Vein endothelial cell (primary cell): ENCODE measurements at places on chromosomes 12 and 14. TPM values are rescaled to one million over a fixed set of nuclear protein-coding genes. Genes with fewer than 3 reads are reported as not detected.

The GPX2 gene
- total RNA-seq, result not detected in 2 replicates

The TCL1B gene
- total RNA-seq, result not detected in 2 replicates

The ACTR10 gene
- total RNA-seq, result 36.6 and 51.4 TPM in 2 replicates

The DBX2 gene
- not detected in 2 replicates for total RNA-seq

The P2RX7 gene
- total RNA-seq, result 3.6 and 3.8 TPM in 2 replicates

The SMCO2 gene
- not detected in 2 replicates for total RNA-seq

The SPRYD4 gene
- total RNA-seq, result 2.6 and 3.4 TPM in 2 replicates
